ENCODE measurements at places on chromosomes 16 and 17.

DNA sequence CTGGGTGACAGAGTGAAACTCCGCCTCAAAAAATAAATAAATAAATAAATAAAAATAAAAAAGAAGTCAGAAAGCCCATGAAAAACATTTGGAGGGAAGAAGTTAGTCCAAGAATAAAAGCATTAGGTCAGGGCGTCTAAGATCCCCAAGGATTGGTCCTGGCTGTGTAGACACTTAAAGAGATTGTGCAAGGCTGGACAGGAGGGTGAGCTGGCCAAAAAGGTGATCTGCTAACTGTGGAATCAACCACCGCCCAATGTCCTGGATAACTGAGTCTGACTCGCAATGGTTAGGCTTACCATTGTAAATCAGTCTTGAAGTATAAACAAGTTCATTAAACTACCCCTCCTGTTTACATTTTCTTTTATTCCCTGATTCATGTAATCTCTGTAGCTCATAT is 8.8 kb upstream of the ABCA8 start:
- DNase-seq: no peak

GRCh38 chr17:83099086-83099555 is 19.7 kb downstream of the METRNL start:
- no peak for DNase-seq

DNA sequence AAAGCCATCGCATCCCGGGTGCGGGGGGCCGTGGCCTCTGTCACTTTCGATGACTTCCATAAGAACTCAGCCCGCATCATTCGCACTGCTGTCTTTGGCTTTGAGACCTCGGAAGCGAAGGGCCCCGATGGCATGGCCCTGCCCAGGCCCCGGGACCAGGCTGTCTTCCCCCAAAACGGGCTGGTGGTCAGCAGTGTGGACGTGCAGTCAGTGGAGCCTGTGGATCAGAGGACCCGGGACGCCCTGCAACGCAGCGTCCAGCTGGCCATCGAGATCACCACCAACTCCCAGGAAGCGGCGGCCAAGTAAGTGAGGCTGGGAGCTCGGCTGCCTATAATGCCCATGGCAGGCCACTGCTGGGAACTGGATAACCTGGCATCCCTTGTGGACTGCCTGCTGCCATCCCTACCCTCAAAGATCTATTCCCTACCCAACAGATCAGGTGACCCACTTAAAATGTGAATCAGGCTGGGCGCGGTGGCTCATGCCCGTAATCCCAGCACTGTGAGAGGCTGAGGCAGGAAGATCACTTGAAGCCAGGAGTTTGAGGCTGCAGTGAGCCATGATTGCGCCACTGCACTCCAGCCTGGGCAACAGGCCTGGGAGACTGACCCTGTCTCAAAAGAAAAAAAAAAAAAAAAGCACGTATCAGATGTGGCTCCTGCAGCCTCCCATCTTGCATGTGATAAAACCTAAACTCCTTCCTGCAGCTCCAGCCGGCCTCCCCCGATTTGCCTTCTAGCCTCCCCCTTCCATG is 18.3 kb downstream of the CDIPT start:
- DNase-seq: no peak

- no peak for DNase-seq
Measured at GRCh38 chr16:2198283-2198682, 1.9 kb upstream of the CASKIN1 start.

GRCh38 chr16:16064874-16065384 is 115.5 kb downstream of the ABCC1 start:
- no peak for DNase-seq

- no peak for DNase-seq
Measured at GRCh38 chr17:79531191-79532095, 79.4 kb downstream of the RBFOX3 start.

DNA sequence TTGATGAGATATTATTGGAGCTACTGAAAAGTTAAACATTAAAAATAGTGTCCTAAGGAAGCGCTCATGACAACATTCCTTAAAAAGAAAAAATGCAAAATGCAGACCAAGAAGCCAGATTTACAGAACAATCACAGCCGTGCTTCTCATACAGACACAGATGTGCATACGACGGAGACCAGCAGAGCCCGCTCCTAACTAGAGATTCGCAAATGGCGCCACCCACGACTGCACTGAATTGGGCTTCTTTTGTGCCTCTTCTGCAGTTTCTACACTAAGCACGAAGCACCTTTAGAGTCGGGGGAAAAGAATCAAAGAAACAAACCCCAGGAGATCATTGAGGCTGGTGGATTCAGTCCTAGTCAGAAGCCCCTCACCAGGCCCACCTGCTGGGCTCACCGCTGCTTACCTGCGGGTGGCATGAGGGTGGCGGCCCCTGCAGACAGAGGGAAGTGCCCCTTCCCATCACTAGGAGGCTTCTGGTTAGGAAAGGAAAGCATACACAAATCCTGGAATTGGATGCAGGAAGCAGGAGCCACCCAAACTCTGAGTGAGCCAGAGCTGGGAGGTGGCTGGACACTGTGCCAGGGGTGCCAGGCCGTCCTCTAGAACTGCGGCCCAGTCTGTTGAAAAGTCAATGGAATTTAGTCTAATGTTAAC is 64.9 kb upstream of the CHMP6 start:
- no peak for DNase-seq

DNA sequence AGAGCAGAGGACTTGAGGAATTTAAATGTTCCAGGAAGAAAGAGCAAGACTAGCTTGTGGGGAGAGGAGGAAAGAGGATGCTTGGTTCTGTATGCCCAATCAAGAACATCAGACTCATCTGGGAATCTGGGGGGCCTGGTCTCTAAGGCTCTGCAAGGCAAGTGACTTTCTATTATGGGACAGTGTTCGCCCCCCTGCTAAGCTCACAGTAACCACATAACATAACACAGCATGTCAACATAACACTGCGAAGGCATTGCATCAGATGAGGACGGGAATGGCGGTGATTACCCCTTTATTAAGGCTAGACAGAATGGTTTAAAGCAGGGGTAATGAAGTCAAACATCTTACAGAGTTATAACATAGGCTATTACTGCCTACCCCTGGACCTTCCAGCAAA is 176.6 kb upstream of the IRX6 start:
- DNase-seq: no peak

DNA sequence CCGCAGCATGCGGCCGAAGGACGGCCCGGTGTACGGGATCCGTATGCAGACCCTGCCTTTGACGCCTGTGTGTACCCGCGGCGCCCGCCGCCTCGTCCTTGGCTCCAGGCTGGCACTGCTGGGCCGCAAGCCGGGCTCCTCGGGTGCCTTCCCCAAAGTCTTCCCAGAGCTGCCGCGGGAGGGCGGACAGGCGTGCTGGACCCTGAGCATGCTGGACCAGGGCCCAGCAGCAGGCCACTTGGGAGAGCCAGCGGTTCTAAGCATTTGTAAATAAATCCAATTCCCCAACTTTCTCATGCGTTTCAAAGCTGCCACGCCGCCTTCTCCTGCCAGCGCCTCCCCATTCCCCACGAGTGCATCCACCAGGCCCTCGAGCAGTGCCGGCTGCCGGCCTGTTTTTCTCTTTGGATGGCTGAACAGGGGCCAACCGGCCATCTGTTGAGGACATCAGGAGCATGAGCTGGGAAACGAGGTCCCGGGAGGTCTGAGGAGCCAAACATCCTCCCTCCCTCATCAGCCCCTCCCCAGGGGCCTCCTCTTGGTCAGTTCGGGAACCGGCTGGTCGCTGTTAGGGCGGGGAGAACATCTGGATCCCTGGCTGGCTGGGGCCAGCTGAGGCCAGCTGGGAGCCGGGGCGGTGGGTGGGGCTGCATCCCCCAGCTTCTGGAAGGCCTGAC is 20.5 kb upstream of the PABPN1L start:
- DNase-seq: no peak

DNA sequence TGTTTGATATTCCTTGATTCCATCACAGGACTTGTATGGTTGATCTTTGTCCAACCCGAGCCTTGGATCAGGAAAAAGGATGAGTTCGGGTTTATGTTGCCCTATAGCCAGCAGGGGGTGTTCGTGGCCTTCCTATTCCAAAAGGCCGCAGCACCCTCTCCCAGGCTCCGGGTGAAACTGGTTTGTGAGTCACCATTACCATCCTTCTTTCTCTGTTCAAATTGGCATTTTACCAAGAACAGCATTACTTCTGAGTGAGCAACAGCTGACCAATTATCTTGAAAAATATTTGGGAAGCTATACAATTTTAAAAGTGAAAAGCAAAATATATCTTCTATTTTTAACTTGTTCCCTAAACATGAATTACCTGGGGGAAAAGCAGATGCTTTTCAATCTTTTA is 24.3 kb upstream of the KRT20 start:
- DNase-seq: peak; percentile 74

DNA sequence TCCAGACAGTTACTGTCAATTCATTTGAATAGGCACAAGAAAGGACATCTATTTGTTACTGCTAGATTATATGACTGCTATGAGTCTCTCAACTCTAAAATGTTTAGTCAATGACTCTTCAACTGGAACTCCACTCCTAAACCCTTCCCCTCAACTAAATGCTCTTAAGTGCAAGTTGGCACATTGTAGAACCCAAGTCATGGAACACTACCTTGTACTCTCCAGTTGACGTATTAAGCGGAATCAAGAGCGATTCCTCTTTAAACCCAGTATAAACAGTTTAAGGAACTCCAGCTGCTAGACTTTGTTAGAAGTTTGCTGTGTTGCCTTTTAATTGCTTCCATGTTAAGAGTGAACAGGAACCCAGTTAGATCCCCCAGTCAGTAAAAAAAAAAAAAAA is 44.6 kb downstream of the STH start:
- DNase-seq: no peak

DNA sequence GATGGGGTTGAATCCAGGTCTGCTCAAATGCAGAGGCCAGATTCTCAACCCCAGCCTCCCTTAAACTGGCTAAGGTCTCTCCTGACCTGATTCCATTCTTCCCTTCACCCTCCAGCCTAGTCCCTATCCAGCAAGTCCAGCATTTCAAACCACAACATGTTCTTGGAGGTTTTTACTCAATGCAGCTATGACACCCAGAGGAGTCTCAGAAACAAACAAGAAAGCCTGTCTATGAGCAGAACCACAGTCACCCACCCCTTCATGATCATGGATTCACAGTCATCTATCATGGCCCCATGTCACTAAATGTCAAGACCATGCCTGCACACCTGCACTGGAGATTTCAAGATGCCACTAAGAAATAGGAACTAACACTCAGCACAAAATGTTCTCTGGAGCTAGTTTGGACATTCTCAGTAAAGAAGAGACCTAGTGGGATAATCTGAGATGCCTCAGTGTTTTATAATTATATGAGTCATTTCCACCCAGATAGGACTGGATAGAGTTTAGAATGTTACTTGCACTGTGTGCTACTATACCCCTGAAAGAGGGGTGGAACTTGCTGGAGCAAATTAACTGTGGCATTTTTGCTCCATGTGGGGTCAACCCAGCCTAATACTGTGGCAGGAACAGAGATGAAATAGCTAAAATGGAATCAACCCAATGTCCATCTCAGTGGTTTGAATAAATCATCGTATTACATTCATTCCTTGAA is 9.5 kb upstream of the METTL22 start:
- no peak for DNase-seq

DNA sequence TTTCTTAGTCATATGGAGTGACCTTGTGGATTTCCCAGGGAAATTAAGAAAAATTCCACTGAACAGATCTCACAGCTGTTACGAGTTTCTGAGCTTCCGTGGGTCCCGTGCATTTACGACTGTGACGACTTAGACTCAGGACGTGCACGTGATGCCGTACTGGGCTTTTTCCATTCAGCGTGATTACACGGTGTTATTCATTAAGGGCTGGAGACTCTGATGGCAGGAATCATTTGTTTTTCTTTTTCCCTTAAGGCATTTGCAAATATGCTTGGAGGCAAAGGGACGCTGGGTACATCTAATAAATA is 57.2 kb downstream of the TBC1D16 start:
- no peak for DNase-seq

GRCh38 chr17:17313350-17313991 is 10.3 kb downstream of the NT5M start:
- DNase-seq: peak; percentile 64

DNA sequence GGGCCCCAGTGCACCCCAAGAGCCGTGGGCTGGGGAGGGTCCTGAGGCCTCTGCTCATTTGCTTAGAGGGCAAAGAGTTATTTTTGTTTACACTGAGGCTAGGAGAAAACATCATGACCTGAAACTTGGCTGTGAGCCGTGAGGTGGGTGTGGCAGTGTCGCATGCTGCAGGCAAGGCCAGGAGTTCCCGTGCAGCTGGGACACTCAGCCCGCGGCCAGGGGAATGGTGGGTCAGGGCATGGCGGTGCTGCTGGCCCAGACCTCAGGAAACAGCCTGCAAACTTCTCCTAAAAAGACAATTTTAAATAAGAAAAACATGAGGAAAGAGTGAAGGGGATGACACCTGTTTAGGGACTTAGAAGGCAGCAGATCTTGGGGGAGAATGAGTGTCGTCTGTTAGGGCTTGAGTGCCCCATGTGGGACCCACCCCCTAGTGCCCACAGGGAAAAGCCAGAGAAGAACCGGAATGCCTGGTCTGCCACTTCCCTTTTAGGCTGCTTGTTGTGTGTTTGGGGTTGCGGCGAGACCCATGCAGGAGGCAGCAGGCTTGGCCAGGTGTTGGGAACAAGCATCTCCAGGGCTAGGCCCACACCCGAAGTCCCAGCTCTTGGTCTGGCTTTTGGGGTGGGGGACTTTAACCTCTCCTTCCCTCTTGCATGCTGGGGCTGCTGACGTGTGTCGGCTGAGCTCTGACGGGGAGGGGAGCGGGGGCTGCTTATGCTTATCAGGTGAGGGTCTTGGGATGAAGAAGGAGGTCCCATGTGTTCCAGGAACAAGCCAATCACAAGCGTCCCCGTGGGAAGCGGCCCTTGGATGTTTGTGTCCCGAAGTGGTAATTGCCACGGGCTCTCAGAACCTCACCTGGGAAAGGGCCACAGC is 80.9 kb upstream of the GNG13 start:
- DNase-seq: no peak

DNA sequence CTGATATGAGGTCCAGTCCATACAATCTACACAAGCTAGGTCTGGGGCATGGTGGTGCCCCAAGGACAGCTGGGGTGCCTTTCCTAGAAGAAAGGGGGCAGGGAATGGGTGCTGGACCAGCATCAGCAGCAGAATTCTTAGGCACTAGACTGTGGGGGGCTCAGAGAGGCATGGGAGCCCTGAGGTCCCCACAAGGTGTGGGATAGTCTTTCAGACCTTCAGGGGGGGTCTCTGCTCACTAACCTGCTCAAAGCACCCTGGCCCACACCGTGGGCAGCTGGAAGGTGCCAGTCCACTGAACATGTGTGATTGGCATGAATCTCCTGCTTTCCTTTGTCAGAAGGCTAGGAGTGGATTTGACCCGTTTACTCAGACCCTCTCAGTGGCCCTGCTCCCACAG is 26.1 kb upstream of the C16orf78 start:
- DNase-seq: no peak

- DNase-seq: no peak
Measured at GRCh38 chr16:5852151-5852550, 754.6 kb upstream of the EEF2KMT start.
